ENCODE measurements at places on chromosomes 7 and 10. TPM values are rescaled to one million over a fixed set of nuclear protein-coding genes. Genes with fewer than 3 reads are reported as not detected.

- DNase-seq, result no peak
Observed at GRCh38 chr7:14395860-14396259, 406.4 kb upstream of the ETV1 start.

GRCh38 chr7:149723082-149723767 is 50.2 kb downstream of the ZNF467 start:
- no peak for DNase-seq

GRCh38 chr10:72087392-72087968 is 871 bp downstream of the SPOCK2 start:
- no peak for DNase-seq

GRCh38 chr10:112979927-112980326 is 29.9 kb downstream of the TCF7L2 start:
- DNase-seq, result no peak

- DNase-seq, result no peak
Observed at GRCh38 chr10:92405419-92405924, 114.5 kb downstream of the MARCHF5 start.

GRCh38 chr10:106938513-106938912 is 226.0 kb downstream of the SORCS1 start:
- no peak for DNase-seq

GRCh38 chr7:134083766-134084487 is 43.2 kb upstream of the LRGUK start:
- DNase-seq, result no peak

- DNase-seq, result peak; percentile 81
Observed at GRCh38 chr7:29457565-29458011, 106.0 kb upstream of the PRR15 start.

- no peak for DNase-seq
Observed at GRCh38 chr7:155009570-155010157, 6.7 kb upstream of the PAXIP1 start.

The PAPOLB gene
- polyA plus RNA-seq, result 0.06 TPM

The ELMO1 gene
- 11.1 TPM for polyA plus RNA-seq

The ADRA2A gene
- 2.7 TPM for polyA plus RNA-seq

The TLX1 gene
- 0.05 TPM for polyA plus RNA-seq

The CRHR2 gene
- 0.20 TPM for polyA plus RNA-seq
